ENCODE measurements at places on chromosomes 12 and 14.

DNA sequence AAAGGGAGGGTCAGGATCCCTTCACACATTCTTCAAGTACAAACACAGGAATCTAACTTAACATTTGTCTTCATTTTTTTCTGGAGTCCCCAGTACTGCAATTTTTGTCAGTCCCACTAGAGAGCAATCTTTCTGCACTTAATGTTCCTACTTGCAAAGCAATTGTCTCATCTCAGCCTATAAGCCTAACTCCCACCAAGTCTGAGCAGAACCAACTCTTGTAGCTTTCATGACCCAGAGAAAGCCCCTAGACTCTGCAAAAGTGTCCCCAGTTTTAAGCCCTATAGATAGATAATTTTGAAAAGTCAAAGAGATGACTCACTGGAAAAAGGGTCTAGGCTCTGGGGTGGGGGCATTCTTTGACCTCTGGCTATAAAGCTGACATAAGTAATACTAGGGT is 1.8 kb upstream of the ZBTB39 start:
- DNase-seq = peak; percentile 75

DNA sequence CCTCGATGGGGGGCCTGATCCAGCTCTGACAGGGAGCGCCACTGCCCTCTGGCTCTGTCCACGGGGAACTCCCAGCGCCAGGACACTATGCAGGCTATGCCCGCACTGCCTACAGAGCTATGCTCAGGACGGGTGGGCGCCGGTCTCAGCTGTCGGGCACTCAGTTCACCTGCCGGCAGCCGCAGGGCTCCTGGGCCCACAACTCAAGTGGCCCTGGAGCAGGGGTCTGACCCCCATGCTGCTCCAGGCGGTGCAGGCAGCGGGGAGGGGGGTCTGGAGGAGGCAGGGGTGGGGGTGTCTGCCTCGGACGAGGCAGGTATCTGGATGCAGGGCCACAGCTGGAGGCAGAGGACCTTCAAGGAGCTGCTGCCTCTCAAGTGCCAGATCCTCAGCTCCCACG is 28.5 kb upstream of the NUDT14 start:
- DNase-seq = no peak

DNA sequence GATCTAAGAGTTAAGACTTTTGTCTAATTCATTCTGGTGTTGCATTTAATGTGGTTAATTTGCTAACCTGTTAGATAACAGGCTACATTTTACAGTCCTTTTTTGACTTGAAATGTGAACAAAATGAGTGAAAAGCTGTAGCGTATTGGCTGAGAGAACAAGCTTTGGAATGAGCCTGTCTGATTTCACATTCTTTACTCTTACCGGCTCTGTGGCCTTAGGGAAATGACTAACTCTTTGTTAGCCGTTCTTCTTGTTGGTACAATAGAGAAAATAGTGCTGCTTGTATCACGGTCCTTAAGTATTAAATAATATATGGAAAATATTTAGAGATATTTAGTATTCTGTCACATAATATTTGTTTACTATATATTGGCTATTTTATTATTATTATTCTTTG is 1.9 kb downstream of the MNAT1 start:
- peak; percentile 43 for DNase-seq

- DNase-seq = no peak
Measured at GRCh38 chr14:76053572-76054355, 68.2 kb downstream of the IFT43 start.

DNA sequence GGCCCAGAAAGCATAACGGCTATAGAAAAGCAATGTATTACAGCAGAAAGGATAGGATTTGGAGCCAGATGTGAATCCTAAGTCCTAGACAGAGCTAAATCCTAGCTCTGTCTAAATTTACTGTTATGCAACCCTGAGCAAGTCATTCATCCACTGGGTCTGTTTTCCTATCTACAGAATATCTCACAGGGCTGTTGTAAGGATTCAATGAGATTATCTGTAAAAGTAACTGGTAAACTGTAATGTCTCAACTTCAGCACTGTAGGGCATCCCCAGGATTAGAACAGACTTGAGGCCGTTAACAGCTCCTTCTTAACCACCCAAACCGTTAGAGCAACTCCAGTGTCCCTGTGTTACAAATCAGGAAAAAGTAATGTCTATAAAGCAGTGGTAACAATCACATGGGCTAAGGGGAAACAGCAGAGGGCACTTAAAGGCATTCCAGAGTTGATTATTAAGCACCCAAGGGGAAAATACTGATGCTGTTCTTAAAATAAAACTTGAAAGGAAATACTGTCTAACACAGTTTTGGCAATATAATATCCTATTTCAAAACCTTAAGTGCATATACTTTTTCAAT is 10.1 kb downstream of the GMFB start:
- DNase-seq = no peak

DNA sequence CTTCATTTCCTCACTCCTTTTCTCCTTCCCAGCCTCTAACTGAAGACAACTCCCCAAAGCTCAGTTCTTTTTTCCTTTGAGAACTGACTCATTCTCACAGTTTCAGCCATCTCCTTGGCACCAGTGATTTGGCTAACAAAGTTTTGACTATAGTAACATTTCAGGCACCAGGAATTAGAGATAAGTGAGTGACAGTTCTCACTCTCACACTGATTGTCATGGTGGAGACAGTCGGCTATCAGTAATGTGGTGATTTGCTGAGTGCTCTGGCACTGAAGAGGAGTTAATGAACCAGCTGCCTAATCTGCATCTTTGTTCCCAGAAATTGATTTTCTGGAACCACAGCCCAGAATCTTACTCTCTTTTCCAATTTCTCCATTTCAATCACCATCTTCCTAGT is 29.5 kb downstream of the HELB start:
- DNase-seq = no peak

DNA sequence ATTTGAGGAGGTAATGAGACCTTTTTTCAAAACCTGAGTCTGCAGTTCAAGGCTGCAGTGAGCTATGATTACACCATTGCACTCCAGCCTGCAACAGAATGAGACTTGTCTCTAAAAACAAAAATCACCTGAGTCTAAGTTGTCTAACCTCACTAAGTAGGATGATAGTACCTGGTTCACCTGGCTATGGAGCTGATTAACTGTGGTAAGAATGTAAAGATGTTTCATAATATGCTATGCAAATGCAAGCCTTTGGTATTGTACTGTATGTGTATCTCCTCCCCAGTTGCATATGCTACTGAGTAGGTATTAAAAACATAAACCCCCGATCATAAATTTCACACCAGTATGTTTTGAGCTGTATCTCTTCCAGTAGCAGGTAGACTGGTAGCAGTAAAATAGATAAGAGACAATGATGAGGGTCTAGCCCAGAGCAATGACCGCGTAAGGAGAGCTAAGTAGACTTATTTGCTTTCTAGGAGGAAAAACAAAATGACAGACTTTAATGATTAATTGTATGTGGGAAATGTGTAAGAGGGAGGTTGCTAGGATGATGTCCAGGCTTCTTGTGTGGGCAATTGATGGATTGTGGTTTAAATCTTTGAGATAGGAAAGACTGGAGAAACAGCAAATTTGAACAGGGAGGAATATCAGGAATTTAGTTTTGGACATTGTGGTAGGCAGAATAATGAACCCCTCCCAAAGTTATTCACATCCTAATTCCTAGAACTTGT is 41.6 kb upstream of the EGLN3 start:
- DNase-seq = no peak

GRCh38 chr12:116206828-116207227 is 70.7 kb downstream of the MED13L start:
- no peak for DNase-seq

GRCh38 chr14:64114166-64114565 is 180.0 kb downstream of the ESR2 start:
- peak; percentile 41 for DNase-seq

DNA sequence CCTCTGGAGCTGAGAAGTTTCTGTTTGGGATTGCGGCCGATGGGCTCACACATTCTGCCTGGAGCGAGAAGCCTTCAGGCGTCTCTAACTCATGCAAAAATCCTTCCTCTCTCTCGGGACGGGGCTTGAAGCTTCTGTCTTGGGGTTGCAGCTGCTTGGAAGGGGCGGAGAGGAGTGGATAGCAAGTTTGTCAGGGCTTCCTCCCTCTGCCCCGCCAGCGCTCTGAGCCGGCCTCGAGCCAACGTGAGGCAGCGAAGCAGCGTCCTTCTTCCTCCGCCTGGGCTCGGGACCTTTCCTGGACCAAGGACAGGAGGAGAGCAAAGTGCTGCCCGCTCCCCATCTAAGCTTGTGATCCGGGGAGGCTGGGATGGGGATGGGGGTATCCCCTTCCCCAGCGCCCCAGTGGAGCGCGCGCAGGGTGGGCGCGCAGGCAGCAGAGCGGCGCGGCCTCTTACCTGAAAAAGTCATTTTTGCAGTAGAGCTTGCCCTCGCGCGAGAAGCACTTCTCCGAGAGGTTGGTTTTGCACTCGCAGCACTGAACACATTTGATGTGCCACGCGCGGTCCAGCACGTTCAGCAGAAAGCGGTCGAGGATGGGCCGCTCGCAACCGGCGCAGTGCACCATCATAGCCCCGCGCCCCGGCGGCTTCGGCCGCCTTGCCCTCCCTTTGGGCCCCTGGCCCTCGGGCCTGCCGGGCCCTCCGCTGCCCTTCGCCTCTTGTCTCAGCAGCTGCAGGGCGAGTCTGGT is 626 bp downstream of the LHX5 start:
- DNase-seq = no peak

GRCh38 chr14:93132472-93133065 is 16.8 kb upstream of the ITPK1 start:
- DNase-seq = peak; percentile 40

DNA sequence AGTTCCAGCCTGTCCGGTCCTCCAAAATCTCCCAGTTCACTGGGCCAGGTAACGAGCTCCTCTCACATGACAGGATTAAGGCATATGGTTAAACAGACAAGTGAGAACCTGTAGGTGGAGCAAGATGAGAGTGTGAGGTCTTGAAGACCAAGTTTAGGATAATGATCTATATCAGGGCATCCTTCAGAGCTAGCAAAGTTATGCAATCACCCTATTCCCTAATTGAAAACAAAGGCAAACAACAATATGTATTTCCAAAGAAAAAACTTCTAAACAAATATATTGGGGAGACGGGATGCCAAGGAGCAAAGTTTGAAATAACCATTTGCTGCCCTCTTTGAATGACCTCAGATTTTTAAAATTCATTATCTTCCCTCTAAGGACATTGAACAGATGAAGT is 571.2 kb downstream of the BCL11B start:
- DNase-seq = no peak

- peak; percentile 25 for DNase-seq
Measured at GRCh38 chr12:119649202-119649808, 18.6 kb upstream of the PRKAB1 start.

DNA sequence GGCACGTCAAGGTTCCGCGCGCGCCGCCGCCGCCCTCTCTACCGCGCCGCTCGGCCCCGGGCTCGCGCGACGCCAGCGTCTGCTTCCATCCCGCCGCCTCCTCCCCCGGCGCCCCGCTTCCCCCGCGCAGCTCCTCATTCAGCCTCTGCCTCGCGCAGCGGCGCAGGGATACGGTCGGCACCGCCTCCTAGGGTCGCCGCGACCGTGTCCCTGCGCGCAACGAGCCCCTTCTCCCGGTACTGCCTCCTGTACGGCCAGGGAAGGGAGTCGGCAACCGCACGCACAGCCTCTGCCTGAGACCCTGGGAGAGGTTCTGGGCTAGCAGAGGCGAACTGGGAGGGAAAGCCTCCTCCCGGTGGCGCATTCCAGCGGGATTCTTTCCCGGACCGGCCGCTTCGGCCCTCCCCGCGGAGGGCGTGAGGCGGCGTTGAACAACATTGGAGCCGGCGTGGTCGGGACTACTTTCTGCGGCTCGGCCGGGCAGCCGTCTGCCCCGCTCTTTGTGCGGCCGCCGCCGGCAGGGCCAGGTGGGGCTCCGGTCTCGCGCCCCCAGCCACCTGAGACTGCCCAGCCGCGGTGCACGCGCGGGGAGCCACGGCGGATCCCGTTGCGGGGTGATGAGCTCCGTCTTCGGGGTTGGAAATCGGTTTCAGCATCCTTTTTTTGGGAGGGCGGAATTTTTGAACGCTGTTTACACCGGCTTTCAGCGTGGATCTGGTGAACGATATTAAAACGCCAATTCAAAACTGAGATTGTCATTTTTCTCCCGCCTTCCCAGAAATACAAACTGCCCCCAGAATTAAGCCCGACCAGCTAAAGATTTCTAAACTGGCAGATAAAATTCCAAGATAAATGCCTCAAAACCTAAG is at the start of gene LRP6:
Gene LRP6, minus strand, starts transcription at position 172 of the 869 bp plus-strand sequence. CDS start 309 bp downstream, outside the sequence.
- DNase-seq = peak; percentile 97

DNA sequence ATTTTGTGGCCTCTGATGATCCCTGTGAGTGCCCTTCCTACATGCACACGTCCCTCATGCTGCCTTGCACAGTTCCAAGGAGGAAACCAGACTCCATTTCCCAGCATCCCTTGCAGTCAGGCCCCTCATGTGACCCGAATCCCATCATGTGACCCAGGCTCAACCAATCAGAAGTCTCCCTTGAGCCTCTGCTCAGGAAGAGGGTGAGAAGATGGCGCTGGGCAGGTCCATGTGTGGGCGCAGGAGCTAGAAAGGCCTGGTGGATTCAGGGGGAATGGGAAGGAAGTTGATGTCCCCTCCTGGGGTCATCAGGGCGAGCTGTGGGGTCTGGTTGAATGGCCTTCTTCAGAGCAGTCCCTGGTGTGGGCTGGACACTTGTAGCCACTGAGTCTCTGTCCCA is 240.5 kb downstream of the ADGRD1 start:
- no peak for DNase-seq

DNA sequence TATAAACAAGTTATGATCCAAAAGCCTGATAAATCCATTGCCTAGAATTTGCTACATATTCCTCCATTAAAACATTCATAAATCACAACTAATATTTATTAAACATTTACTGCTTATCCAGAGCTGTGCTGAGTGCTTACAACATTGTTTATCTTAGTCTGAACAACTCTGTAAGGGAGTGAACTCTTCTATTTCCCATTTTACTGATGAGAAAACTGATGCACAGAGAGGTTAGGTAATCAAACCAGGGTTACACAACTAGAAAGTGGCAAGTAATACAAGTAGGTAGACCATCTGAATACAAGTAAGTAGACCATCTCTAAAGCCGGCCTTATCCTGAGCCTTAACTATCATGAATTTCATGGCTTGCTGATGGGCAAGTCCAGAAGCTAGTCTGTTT is 39.5 kb downstream of the WASHC3 start:
- DNase-seq = no peak

DNA sequence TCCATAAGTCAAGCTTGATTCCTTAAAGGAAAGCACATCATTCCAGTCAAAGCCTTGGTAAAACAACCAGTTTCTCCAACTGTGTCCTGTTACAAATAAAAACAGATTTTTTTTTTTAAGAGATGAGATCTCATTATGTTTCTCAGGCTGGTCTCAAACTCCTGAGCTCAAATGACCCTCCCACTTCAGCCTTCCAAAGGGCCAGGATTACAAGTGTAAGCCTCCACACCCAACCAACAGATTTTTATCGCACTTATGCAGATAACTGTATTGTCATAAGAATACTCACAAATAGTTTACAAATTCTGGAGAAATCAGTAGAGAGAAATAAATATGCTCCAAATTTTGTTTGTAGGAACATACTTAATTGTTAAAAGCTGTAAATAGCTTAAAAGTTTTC is 56.2 kb upstream of the SLC2A13 start:
- DNase-seq = no peak

- DNase-seq = no peak
Measured at GRCh38 chr14:100779691-100780080, 46.2 kb upstream of the MEG3 start.

GRCh38 chr14:50813544-50813863 is 17.5 kb downstream of the NIN start:
- DNase-seq = no peak
